NCI-H2029 (cell line): ENCODE measurements at places on chromosomes 7 and 10.

- no peak for DNase-seq
These were observed 75.4 kb upstream of the PPP1R3C start for GRCh38 chr10:91708174-91708861.

GRCh38 chr7:24721481-24722001 is 35.7 kb downstream of the GSDME start:
- no peak for DNase-seq

GRCh38 chr7:151837285-151838042 is 39.5 kb downstream of the PRKAG2 start:
- no peak for DNase-seq

DNA sequence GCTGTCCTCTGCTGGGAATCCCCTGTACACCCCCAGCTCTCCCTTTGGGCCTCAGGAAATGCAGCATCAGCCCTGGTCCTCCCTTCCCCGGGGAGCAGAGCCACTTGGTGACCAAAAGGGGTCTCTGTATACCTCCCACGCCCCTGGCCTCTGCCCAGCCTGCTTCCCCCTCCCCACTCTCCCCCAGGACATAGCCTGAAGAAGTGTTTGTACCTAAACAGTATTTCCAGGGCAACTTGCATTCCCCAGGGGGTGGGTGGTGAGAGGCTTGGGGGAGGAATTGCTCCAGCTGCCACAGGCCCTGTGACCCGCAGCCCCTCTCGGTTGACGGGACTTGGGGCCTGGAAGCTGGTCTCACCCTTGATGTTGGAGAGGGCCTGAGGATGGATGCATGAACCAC is 39.3 kb downstream of the TMEM270 start:
- DNase-seq: no peak

GRCh38 chr10:114389426-114389825 is 14.9 kb downstream of the AFAP1L2 start:
- DNase-seq: no peak

GRCh38 chr10:119653209-119653608 is 2.0 kb downstream of the BAG3 start:
- DNase-seq: no peak

DNA sequence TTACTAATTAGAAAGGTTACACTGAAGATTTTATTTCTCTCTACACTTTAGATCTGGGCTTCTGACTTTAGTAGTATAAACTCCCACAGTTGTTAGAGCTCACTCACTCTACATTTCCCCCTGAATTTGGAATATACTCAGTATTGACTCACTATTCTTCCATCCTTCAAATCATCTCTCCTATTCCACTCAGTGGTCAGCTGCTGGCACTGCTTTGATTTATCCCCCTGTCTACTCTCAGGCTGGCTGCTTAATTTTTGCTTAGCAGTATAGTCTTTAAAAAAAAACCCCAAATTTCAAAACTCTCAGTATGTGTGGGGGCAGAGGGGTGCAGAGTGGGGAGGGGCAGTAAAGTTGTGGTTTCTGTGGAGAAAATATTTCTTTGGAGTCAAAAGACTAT is 68.9 kb downstream of the CDK6 start:
- DNase-seq: no peak

DNA sequence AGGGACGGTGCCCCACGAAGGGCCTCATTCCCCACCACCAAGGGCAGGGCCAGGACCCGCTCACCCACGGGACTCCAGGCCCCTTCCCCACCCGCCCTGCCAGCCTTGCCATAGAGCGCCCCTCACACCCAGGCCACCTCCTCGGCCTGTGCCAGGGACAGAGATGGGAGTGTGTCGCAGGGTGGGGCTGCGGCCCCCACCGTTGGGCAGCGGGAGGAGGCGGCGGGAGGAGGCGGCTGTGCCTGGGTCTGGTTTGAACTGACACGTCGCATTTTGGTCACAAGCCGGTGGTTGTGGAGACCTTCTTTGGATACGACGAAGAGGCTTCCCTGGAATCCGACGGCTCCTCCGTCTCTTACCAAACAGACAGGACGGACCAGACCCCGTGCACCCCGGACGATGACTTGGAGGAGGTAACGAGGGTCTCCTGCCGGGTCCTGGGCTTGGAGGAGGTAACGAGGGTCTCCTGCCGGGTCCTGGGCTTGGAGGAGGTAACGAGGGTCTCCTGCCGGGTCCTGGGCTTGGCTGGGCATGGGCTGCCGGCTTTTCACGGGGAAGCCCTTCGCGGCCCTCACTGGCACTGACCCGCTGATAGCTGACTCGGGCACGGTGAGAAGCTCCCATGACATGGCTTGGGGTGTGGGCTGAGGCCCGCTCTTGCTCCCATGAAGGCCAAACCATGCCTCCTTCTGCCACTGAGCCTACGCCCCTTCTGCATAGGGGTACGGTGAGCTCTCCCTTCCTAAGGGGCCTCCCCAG is 46.4 kb upstream of the DPYSL4 start:
- DNase-seq: no peak

DNA sequence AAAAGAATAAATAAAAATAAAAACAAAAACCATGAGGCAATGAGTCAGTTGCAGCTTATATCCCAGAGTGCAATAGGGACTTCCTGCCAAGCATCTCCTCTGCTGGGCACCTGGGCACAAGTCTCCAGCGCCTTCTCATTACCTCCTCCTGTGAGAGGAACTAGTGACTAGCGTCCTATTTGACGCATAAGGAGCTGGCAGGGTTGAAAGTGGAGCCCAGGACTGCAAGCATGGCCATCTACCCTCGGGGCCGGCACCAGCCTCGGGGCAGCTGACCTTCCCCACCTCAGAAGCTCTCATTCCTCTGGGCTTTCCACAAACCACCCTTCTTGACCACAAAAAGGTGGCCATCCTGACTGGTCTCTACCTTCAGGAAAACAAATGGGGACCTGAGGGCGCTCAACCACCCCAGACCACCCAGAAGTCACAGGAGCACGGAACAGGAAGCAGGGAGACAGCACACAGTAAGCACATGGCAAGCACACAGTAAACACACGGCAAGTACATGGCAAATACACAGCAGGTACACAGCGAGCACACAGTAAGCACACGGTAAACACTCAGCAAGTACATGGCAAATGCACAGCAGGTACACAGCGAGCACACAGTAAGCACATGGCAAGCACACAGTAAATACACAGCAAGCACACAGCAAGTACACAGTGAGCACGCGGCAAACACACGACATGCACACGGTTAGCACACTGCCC is 19.1 kb downstream of the CTBP2 start:
- no peak for DNase-seq

GRCh38 chr7:29955075-29955792 is 34.4 kb downstream of the SCRN1 start:
- DNase-seq: no peak

GRCh38 chr7:141911391-141911790 is 4.8 kb upstream of the OR9A4 start:
- DNase-seq: no peak

DNA sequence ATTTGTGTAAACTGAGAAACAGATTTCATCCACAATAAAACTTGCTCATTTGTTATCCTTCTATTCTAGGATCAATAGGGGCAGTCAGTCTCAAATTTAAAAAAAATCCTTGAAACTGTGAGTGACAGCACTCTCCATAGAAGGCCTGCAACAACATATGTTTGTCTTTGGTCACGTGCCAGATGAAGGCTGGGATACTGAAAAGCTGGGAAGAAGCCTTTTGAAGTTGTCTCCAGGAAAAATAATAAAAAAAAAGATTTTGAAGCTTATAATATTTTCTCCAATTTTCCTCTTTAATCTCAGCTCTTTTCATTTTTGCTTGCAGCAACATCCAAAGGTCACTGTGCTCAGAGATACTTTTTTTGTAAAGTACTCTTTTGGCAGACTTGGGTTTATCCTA is 128.6 kb upstream of the SLC26A5 start:
- no peak for DNase-seq

DNA sequence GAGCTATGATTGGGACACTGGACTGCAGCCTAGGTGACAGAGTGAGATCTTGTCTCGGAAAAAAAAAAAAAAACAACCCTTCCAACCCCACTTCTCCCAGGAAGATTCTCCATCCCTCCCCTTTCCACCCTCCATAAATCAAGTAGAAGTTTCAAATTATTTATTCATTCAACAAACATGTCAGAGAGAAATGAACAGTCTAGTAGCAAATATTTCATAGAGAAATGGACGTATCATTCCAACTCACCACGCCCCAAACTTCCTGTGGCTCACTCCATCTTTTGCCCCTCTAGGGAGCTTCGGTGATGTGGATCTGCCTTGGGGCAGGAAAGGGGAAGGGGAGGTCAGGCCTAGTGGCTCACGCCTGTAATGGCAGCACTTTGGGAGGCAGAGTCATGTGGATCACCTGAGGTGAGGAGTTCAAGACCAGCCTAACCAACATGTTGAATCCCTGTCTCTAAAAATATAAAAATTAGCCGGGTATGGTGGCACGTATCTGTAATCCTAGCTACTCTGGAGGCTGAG is 638 bp upstream of the TRAPPC14 start:
- no peak for DNase-seq

DNA sequence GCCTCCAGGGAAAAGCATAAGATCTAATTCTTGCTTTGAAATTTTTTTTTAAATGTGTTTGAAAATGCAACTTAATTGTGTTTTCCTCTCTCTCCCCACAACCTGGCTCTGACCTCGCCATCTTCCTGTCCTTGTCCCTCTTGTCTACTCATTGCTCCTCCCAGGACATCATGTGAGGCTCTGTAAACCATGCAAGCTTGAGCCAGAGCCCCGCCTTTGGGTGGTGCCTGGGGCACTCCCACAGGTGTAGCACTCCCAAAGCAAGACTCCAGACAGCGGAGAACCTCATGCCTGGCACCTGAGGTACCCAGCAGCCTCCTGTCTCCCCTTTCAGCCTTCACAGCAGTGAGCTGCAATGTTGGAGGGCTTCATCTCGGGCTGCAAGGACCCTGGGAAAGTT is 9.8 kb upstream of the CDHR1 start:
- no peak for DNase-seq

- no peak for DNase-seq
These were observed 198.4 kb downstream of the CALN1 start for GRCh38 chr7:72213769-72214168.

DNA sequence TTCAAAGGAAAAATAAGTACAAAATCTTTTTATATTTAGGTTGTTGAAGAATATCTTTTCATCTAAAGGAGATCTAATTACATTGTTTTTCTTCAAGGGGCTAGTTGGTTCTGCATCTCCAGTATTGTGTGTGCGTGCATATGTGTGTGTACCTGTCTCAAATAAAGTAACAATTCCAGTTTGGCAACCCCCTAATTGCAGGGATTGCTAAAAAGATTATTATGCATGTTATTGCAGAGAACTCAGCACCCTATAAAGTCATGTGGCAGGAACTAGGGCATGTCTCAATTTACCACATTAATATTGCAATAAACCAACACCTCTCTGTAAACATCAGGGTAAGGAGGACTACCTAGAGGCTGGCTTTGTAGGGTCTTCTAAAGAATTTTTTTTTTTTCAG is 37.0 kb downstream of the MRPS33 start:
- no peak for DNase-seq

DNA sequence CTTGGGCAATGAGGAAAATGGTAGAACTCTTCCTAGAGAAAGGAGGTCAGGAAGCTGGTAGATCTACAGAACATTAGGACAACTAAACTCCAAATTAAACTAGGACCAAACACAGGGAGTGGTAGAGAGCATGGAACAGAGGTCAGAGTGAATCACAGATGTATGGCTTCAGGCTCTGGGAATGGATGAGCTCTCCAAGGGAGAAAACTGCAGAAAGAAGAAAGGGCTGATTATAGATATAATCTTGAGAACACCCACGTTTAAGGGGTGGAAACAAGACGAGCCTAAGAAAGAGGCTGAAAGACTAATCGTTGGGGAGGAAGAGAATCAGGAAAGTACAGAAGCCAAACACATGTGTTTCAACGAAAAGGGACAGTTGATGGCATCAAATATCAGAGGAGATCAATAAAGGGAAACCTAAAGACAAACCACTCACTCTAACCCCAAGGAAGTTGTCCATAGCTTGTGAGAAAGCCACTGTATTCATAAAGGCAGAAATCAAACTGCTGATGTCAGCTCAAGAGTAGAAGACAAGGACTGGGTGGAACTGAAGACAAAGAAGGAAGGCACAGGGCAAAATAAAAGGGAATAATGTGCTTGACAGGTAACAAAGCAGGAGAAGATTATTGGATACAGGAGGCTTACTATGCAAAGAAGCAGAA is 41.4 kb downstream of the NUDCD3 start:
- DNase-seq: no peak

GRCh38 chr10:76866841-76867586 is 770.6 kb downstream of the KCNMA1 start:
- no peak for DNase-seq

DNA sequence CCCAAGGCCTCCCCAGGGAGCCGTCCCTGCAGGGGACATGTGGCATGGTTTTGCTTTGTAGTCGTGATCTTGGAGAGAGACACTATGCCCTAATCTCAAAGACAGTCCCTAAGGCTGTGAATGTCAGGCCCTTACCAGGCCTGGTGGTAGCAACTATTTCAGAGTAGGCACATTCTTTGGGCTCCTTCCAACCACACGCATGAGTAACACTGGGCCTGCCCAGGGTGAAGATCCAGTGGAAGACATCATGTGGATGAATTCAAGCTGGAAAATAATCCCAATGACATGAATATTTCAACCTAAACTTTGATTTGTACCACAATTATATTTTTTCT is 39.5 kb upstream of the INSIG1 start:
- DNase-seq: no peak

DNA sequence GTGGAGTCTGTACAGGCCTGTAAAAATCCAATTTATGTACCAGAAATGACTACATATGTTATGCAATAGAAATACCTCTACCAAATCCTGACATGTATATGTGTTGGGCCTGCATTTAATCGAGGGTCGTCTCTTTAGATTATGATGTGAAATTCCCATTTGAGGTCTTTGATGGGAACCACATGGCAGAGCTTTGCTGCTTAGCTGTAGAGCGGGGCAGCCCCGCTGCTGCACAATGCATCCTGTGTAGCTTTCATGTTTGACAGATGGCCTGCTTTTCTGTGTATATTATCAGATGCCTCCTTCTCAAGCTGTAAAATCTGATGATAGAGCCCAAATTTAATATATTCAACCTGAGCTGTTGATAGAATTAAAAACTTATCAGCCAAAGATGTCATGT is 65.8 kb downstream of the RAB18 start:
- DNase-seq: no peak

DNA sequence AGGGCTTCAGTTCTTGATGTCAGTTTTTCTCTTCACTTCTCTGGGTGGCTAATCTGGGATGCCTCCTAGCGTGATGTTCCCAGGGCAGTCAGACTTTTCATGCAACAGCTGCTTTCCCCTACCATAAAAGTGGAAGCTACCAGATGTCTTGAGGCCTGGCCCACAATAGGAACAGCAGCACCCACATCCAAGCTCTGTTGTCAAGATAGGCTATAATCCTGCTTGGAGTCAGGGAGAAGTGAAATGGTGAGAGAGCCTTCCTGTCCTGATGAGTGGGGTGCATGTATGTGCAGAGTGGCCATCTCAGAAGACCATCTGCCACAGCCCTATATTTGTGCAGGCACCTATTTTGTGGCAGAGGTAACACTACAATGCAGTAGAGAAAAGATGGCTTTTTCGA is 108.0 kb downstream of the HTR5A start:
- no peak for DNase-seq

DNA sequence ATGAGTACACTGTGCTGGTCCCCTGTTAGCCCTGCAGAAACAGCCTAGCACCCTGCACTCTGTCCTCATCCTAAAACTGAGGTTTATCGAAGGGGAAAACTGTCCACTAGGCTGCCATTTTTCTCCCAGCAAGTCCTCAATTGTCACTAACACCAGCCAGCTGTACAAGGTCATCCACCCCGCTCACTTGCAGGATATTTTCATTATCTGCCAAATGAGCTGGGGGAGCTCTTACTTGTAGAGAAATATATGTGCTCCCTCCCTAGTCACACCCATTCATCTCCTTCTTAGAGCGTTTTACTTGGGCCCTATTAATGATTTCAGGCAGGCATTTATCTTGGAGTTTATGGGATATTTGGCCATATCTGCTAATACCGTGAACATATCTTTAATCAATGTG is 413.5 kb upstream of the NFE2L3 start:
- DNase-seq: no peak
